Vagina (tissue), 2 donors: ENCODE measurements at places on chromosomes 6 and 20.

DNA sequence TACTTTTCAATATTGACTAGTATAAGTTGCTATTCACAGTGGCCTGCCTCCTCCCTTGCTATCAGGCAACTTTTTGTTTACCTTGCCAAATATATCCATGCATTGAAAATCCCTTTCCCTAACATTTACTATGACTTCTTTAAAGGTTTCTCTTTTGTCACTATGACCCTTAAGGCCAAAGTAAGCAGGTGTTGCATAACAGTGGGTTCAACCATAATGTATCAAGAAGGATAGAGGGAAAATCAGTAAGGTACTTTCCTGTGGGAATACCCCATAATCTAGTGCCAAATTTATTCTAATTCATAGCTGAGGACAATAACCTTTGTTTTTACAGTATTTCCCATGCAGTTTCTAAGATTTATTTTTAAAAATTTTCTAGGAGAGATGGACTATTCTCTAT lies 527.6 kb downstream of the CDKAL1 start:
- no peak for DNase-seq

DNA sequence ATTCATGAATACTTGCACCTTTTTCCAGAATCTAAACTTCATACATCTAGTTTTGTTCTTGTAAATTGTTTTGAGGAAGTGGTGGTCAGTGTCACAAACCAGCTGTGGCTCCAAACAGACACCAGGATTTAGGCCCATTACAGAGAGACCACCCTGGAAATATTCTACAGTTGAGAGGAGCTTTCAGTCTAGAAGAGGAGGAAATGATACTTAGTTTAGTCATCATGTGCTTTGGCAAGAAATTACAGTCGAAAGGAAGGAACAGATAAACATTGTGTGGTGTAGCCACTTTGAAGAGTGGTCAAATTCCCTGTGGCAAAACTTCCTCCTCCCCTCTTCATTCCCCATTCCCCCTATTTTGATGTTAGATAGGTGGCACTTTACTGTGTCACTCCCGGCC lies 15.7 kb downstream of the DCBLD1 start:
- no peak for DNase-seq

DNA sequence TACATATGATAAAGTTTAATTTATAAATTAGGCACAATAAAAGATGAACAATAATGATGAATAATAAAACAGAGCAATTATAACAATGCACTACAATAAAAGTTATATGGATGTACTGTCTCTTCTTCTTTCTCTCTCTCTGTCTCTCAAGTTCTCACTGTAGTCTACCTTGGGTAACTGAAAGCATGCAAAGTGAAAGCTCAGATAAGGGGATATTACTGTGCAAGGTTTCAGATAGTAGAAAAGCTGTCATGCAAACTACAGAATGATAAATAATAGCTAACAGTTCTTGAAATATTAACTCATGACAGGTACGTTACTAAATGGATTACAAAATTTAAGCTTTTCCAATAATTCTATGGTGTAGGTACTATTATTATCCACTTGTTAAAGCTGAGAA lies 311.9 kb upstream of the PRDM1 start:
- no peak for DNase-seq

GRCh38 chr6:119902681-119903080 lies 553.1 kb upstream of the MAN1A1 start:
- no peak for DNase-seq

DNA sequence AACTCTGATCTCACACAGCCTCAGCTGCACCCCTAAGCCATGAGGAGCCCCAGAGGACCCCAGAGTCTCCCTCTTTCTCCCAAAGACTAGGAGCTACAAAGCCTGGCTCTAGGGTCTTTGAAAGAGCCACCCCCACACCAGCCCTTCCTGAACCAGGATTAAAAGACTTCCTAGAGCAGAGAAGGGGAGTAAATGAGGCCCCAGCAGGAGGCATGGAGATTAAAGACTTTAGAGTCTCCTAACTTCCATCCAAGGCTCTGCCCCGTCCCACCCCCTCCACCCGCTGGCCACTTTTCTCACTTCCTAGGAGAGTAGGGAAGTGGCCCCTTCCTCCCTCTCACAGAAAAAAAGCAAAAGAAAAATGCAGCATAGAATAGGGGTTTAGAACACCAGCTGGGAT lies 1.7 kb downstream of the PREX1 start:
- DNase-seq = no peak

DNA sequence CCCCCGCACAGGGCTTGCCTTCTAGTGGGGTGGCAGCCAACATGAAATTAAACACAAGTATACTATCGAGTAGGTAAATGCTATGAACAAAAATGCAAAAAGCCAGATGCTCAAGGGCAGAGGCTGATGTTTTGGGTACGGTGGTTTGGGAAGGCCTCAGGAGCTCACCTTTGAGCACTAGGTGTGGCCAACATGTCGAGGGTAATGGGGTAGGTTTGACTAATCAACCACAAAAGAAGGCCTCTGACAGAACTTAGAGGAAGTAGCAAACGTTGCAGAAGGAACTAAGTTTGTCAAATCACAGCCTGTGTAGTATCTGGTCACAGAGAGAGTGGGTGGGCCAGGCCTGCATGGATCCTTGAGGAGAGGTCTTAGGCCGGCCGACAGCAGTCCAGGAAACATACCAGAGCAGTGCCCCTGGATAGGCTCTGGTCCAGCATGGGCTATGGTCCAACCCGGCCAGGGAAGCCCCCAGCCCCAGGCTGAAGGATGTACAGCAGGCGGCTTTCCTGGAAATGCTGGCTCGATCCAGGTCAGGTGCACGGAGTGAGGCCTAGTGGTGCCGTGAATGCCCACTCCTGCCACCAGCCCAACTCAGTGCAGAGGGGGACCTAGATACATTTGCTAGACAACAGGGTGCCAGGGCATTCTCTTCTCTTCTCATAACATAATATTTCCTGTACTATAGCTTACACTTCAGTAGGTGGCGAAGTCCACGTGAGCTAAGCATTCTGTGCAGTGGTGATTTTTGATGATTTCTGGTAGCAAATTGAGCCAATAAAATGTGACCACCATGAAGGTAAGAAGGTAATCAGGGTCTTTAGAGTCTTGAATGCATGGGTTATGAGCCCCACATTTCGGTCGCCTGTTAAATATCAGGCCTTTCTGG lies 56.3 kb upstream of the CD93 start:
- DNase-seq = no peak

DNA sequence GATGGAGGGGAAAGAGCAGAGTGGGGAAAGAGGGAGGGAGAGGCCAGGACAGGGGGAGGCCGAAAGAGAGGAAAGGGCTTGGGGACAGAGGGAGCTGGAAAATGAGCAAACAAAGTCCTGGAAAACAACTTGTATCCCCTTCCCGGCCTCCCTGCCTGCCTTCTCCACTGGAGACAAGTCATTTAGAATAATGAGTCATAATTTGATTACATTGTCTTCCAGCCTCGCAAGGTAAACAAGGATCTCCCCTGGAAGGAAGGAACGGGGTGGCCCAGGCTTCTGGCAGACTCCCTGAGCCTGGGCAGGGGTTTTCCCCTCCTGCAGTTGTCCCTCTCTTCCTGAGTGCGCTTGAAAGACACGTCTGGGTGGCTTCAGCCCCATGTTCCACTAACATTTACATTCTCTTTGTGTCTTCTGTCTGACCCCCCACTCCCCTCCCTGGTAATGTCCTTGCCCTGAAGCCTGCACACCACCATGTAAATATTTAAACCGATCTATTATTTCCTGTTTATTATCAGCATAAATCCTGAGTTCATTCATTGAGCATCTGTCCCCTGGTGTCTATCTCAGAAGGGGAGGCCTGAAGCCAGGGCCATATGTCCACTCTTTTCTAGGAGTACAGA lies 12.1 kb upstream of the MRPS18A start:
- DNase-seq = no peak

DNA sequence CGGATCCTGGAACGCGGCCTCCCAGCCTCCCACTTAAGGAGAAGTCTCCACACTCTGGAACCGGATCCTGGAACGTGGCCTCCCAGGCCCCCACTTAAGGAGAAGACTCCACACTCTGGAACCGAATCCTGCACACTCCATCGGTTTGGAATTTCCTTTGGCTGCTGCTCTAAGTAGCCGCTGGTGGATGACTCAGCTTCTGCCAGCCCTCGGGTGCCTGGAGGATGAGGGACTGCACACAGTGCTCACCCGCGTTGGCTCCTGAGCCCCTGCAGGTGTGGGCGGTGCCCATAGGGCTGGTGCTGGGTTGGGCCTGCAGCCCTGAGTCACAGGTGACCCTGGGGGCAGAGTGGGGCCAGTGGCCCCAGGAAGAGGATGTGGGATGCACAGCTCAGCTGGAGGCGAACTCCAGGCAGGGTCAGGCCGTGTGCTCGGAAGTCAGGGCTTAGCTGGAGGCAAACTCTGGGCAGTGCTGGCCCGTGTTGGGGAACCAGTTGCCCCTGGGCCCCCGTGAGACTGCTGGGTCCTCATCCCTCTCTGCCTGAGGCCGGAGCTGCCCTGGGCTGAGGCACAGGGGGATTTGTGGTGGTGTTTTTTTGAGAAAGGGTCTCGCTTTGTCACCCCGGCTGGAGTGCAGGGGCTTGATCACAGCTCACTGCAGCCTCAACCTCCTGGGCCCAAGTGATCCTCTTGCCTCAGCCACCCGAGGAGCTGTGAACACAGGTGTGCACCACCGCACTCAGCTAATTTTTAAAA lies 13.9 kb upstream of the TNFRSF6B start:
- DNase-seq = no peak
